Amniotic stem cell (primary cell): ENCODE measurements at places on chromosomes 16 and 17.

DNA sequence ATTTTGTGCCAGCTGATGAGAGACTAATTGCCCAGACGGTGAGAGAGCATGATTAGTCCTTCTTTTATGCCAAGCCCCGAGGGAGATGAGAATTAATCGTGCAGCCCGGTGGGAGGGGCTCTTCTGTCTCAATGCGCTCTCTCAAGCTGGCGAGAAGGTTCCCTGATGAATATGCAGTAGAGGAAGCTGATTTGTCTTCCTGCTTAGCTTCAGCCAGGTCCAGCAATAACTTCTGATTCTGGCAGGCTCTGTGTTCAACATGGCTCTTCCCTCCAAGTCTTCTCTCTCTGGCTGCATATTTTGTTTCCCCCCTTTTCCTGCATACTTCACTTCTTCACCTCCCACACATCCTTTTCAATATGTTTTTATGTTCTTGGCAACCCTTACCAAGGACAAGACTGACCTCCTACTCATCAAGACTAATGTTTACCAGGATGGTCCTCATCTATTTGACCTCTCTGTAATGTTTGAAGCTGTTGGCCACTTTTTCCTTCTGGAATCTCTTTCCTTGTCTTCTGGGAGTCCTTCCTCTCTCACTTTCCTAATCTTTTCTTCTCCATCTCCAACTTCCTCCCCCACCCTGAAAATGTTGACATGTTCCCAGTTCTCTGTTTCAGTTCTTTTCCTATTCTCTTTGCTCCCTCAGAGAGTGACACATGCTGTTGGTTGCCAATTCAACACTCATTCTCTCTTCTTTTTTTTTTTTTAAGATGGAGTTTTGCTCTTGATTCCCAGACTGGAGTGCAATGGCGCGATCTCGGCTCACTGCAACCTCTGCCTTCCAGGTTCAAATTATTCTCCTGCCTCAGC, 33.1 kb downstream of the ARL4D start:
- no peak for DNase-seq

GRCh38 chr17:41519501-41520224, 973 bp upstream of the KRT15 start:
- no peak for DNase-seq

- no peak for DNase-seq
These were observed 9.6 kb downstream of the CDC42EP4 start for GRCh38 chr17:73302189-73302588.

GRCh38 chr16:74563828-74564263, 43.1 kb downstream of the GLG1 start:
- no peak for DNase-seq

- DNase-seq: peak; percentile 55
These were observed 55.8 kb upstream of the B4GALNT2 start for GRCh38 chr17:49076573-49077384.
